ENCODE measurements at places on chromosomes 2 and 18.

- no peak for DNase-seq
These were observed 177.1 kb downstream of the FAM210A start for GRCh38 chr18:13548966-13549879.

- DNase-seq = no peak
These were observed 177.9 kb downstream of the TRABD2A start for GRCh38 chr2:84702941-84703340.

- DNase-seq = no peak
These were observed 33.4 kb upstream of the PPM1B start for GRCh38 chr2:44135296-44135695.

DNA sequence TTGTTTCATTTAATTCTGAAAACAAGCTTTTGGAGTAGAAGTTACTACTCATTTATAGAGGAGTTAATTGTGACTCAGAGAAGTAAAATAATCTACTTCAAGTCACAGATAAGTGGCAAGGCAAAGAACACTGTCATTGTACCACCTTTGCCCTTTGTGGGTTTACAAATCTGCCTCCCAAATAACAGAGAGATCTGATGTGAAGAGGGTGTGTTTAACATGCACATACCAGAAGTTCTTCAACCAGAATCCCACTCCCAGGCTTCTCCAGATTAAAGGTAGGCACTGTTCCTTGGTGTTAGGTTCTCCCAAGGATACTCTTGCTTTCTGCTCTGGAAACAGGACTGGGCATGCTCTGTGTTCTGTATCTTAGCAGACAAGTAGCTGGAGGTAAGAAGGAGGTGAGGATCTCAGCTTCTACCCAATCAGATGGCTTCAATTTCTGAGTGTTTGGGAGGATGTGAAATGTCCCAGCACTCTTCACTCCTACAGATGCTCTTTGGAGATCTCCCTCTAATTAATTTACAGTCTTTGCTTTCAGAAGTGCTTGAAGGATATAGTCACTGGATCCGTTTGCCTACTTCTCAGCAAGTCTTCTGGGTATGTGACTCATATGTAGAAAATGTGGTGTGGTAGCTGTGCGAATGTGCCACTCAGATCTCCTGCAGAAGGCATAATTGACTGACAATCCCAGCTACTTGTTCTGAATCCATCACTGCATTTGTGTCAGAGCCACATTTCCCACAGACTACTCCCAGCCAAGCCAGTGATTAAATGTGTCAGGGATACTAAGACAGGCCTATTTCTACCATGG lies 111.1 kb downstream of the KLHL14 start:
- no peak for DNase-seq

DNA sequence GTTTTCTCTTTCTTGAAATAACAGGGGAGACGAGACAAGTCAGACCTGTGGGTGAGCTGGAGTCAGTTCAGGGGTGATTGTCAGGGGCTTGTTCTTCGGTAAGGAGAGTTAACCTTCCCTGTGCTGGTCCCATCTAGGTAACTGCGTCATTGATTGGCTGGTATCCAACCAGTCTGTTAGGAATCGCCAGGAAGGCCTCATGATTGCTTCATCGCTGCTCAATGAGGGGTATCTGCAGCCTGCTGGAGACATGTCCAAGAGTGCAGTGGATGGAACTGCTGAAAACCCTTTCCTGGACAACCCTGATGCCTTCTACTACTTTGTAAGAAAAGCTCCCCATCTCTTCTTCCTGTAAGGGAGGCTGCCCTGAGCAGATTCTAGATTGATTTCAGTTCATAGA lies 21.3 kb downstream of the PLEK start:
- no peak for DNase-seq
